ENCODE measurements at places on chromosomes 6 and 20. TPM values are rescaled to one million over a fixed set of nuclear protein-coding genes. Genes with fewer than 3 reads are reported as not detected.

- no peak for DNase-seq
Observed at GRCh38 chr6:43492673-43493072, 15.3 kb downstream of the TJAP1 start.

- DNase-seq = no peak
Observed at GRCh38 chr6:30881392-30882203, 2.7 kb upstream of the DDR1 start.

The C2 gene
- not detected for total RNA-seq

DNA sequence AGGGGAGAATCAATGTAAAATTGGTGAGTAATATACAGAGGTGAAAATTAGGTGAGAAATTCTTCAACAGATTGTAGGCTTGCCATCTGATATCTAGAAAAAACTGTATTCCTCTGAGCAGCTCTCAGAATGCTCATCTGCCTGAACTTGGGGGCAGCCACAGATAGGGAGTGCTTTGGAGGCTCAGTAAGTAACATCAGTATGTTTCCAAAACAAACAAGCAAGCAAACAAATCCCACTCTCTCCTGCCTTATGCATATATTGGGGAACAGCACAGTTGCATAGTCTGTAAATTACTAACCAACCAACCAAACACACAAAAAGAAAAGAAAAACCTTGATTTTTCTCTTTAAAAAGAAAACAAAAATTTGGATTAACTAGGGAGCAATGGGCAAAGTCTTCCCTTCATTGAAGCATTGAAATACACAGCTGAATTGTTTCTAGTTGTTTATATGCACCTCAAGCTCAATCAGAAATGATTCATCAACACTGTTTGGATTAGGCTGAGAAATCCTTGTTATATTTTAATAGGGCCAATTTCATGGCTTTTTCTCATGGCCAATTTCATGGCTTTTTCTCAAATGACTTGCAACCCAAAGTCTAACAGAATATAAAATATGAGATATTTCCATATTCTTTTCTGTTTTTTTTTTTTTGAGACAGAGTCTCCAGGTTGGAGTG, 50.1 kb upstream of the DEK start:
- no peak for DNase-seq

- DNase-seq = no peak
Observed at GRCh38 chr6:55775029-55775318, 100.4 kb downstream of the BMP5 start.

GRCh38 chr6:99618649-99619408, 12.2 kb downstream of the PRDM13 start:
- no peak for DNase-seq

The ACTL10 gene
- 0.49 TPM for total RNA-seq

DNA sequence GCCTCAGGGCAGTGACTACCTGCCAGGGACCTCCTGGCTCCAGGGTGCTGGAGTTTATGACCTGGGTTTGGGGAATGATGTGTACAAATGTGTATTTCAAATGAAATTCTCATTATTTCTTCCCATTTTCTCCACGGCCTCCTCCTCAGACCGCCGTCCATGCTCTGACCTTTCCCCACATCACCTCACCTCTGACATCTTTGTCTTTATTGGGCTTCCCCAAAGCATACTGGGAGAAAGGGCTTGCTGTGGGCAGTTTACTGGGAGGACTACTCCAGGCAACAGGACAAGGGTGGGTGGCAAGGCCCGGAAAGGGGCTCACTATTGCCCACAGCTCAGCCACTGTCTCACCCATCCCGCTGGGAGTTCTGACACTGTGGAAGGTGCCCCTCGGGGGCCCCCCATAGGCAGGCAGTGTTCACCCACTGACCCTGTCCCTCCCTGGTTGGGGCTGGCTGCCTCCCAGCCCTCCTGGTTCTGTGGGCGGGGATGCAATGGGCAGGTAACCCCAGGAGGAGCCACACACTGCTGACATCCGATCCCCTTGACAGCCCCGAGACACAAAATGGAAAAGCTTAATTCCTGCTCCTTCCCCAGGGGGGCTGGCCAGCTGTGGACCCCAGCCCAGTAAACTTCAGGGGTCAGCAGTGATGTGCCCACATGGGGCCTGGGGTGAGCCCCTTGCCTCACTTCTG, 39.8 kb upstream of the CST7 start:
- DNase-seq = no peak

- DNase-seq = peak; percentile 18
Observed at GRCh38 chr6:84284428-84285049, 57.1 kb upstream of the CEP162 start.
